ENCODE measurements at places on chromosomes 1 and 21.

DNA sequence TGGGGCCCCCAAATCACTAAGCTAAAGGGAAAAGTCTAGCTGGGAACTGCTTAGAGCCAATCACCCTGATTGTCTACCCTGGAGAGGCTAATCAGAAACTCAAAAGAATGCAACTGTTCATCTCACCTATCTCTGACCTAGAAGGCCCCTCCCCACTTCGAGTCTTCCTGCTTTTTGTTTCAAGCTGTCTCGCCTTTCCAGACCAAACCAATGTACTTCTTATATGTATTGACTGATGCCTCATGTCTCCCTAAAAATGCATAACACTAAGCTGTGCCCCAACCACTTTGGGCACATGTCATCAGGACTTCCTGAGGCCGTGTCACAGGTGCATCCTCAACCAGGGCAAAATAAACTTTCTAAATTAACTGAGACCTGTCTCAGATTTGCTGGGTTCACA is 209.5 kb downstream of the APP start:
- no peak for DNase-seq

- DNase-seq, result no peak
Observed at GRCh38 chr1:30444401-30444800, 279.0 kb downstream of the MATN1 start.

- DNase-seq, result no peak
Observed at GRCh38 chr1:89269277-89269676, 3.4 kb downstream of the GBP5 start.

- no peak for DNase-seq
Observed at GRCh38 chr1:77834771-77835334, 53.6 kb upstream of the NEXN start.

GRCh38 chr1:221411283-221411682 is 330.6 kb downstream of the DUSP10 start:
- no peak for DNase-seq

GRCh38 chr1:220550811-220551399 is 23.0 kb downstream of the MARK1 start:
- DNase-seq, result no peak

- no peak for DNase-seq
Observed at GRCh38 chr1:109947582-109948284, 36.8 kb upstream of the AHCYL1 start.

- DNase-seq, result no peak
Observed at GRCh38 chr1:236654957-236655356, 31.3 kb upstream of the ACTN2 start.

DNA sequence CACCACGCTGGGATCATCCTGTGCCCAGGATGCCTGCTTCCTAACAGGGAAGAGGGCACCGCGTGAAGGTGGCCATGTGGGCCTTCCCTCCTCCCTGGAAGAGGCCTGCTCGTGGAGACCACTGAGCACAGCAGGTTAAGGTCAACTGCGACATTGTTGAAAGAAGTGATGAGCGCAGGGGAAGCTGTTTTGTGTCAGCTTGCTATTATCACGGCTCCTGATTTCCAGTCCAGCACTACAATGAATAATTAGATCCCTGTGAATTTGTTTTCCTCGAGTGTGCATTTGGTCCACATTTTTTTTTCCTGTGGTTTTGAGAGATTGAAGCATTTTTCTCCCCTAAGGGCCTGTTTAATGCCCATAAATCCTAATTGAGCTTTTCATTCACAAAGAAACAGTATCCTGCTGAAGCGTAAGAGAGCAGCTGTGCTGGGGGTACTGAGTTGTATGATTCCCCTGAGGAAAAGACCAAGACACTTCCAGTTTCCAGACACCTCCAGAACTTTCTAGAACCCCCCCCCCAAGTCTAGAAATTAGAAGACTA is 204.9 kb downstream of the KCNJ6 start:
- no peak for DNase-seq

DNA sequence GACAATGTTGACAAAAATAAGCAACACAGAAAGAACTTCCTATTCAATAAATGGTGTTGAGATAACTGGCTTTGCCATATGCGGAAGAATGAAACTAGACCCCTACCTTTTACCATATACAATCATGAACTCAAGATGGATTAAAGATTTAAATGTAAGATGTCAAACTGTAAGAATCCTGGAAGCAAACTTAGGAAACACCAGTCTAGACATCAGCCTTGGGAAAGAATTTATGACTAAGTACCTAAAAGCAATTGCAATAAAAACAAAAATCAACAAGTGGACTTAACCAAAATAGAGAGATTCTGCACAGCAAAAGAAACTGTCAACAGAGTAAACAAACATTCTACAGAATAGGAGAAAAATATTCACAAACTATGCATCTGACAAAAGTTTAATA is 16.1 kb upstream of the CLDN8 start:
- DNase-seq, result no peak

GRCh38 chr1:63642901-63643300 is 49.7 kb downstream of the PGM1 start:
- DNase-seq, result no peak

- DNase-seq, result no peak
Observed at GRCh38 chr21:37000381-37000780, 6.1 kb upstream of the RIPPLY3 start.

GRCh38 chr21:35602811-35603362 is 457.4 kb downstream of the SETD4 start:
- no peak for DNase-seq

DNA sequence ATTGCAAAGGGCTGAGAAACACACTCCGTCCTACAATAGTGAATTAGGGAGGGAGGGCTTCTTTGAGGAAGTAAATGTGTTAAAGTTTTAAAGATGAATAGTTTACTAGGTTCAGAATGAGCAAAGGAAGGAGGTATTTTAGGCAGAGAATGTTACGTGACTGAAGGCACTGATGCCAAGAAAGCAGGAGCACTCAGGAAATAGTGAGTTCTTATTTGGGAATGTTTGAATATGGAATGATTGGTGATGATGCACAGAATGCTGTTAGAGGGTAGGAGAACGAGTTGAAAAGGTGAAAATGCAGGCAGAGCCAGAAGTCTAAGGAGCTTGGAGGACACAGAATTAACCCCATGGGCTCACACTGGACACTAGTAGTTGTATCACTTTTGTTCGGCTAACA is 108.0 kb downstream of the NRIP1 start:
- no peak for DNase-seq

GRCh38 chr1:81498471-81499462 is 302.0 kb upstream of the ADGRL2 start:
- no peak for DNase-seq

DNA sequence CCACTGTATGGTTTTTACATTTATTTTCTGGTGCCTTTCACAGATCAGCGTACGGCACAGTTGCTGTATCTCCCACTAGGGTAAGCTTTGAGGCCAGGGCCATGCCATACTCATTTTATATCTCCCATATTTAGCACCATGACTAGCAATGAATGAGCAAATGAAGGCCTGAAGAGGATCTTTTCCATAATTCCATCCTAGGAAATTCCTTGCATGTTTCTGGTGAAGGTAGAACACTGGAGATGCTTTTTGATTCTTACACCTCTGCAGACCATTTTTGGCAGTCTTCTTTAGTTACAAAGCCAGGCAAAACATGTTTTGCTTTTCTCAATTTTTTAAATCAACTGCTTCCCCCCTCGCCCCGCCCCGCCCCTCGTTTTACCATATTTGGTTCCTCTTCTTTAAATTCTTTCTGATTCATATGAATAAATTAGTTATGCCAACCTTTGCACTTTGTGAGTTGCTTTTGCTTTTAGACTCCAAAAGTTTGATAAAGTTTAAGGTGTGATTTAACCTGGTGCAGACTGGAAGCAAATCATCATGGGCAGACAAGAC is 78.9 kb upstream of the AK4 start:
- peak; percentile 23 for DNase-seq

- no peak for DNase-seq
Observed at GRCh38 chr1:220013497-220013896, 32.8 kb downstream of the EPRS1 start.

DNA sequence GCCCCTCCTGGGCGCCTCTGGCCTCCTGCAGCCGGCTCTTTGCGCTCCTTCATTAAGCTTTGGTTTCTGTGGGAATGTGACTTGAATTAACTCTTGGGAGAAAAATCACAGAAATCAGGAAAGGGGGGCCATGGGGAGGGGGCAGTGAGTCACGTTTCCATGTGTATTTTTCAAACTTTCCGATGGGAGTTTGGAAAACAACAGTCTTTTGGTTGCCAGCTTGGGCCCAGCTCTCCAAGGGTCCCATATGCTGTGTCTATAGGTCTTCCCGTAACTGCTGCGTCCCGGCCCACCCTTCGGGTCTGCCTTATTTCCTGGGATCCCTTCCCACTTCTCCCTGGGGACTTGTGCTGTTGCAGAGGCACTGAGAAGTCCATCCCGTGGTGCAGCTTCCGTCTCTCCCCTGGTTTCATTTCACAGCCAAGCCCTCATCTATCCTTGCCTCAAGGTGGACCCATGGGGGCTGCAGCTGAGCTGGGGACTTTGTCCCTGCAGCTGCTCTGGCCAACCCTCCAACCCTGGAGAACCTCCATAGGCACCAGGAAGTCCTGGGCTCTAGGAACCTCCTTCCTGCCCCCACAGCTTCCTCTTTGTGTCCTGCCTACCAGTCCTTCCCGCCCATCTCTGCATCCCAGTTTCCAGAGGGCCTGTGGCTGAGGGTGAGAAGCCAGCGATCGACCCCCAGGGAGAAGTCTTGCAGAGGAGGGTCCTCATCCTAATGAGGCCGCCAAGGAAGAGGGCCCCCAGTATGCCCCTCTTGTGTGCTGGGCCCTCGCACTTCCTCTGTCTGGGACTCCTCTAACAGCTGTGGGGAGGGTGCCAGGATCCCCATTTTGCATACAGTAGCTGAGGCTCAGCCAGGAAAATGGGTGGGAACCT is 11.6 kb upstream of the LMNA start:
- DNase-seq, result no peak
